ENCODE measurements at places on chromosomes 16 and 17. TPM values are rescaled to one million over a fixed set of nuclear protein-coding genes. Genes with fewer than 3 reads are reported as not detected.

HIGD1B gene
- not detected for total RNA-seq

MPV17L gene
- 3.3 TPM for total RNA-seq

SYT17 gene
- under 0.01 TPM for total RNA-seq

CCDC78 gene
- total RNA-seq, result 1.6 TPM

DNAAF1 gene
- not detected for total RNA-seq

All from mesangial cell (primary cell).